ENCODE measurements at places on chromosomes 5 and 9.

DNA sequence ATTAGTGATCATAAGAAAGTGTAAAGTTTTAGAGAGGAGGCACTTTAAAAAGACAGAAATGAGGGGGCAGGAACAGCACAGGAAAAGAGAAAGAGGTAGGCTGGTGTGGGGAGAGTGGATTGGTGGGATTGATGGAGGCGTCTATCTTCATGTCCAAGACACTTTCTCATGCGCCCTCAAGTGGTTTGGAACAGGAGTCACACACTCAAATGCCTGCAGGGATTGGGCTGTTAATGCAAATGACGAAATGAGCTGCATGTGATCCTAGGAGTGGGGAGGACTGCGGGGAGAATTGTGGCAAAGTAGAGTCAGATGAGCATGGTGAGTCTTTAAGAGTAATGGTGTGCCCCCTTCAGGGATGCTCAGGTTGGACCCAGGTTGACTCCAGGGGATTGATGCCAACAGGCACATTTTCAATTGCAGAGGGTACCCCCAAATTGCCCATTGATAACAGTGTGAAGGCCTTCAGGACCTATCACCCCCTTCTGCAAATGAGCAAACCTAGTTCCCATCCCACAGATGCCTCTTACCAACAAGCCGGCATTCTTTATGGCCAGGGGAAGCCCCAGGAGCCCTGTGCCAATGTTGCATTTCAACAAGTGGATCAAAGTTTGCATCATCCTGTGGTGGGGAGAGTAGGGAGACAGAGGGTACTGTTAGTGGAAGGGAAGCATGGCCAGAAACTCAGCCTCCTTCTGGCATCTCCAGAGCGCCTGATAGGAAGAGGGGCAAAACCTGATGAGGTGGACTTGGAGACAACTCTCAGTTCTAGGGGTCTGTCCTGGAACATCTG is 5.3 kb downstream of the SLC36A3 start:
- peak; percentile 59 for DNase-seq

- no peak for DNase-seq
Observed at GRCh38 chr9:135442075-135442474, 37.5 kb upstream of the PPP1R26 start.

- no peak for DNase-seq
Observed at GRCh38 chr5:113663879-113664541, 150.5 kb downstream of the YTHDC2 start.

DNA sequence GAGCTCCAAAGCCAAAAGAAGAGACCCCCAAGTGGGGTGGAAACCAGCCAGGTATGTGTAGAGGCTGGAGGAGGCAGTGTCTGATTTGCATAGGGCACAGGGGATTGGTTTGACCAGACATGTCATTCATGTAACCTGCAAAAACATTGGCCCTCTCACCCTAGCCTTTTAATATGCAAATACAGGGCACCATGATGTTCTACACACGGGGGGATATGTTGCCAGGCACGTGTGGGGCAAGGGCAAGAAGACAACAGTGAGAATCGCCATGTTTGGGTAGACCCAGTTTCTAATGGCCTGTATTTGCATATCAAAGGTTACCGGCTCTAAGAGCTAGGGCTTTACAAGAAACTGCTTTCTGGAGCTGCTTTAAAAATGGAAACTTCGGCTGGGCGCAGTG is 208.9 kb downstream of the GOLPH3 start:
- no peak for DNase-seq

- no peak for DNase-seq
Observed at GRCh38 chr5:106818552-106818951, 852.2 kb downstream of the EFNA5 start.

DNA sequence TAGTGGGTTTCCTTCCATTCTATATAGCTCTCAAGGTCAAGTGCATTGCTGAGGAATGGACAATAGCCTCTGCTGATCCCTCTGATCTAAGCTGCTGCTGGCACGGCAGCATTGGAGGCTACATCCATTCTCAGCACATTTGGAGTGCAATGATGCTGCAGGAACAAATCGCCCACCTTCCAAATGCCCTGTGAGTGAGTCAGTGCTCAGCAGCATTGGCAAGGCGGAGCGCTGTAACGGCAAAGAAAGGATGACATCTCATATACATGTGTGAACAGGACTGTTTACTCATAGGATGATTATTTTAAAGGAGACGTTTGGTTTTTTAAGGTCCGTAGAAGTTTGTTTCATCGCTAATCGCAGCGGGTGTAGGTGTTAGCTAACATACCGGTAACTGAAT is 408.7 kb downstream of the ARHGEF28 start:
- DNase-seq, result no peak

- DNase-seq, result peak; percentile 55
Observed at GRCh38 chr9:34185778-34186551, 7.1 kb downstream of the UBAP1 start.

- DNase-seq, result peak; percentile 43
Observed at GRCh38 chr9:34363619-34364351, 12.9 kb downstream of the MYORG start.

- DNase-seq, result no peak
Observed at GRCh38 chr9:108093773-108094675, 604.5 kb upstream of the KLF4 start.

GRCh38 chr5:29051509-29051908 is 2013.1 kb upstream of the CDH9 start:
- DNase-seq, result no peak

- DNase-seq, result no peak
Observed at GRCh38 chr5:135373736-135374515, 25.1 kb downstream of the MACROH2A1 start.

DNA sequence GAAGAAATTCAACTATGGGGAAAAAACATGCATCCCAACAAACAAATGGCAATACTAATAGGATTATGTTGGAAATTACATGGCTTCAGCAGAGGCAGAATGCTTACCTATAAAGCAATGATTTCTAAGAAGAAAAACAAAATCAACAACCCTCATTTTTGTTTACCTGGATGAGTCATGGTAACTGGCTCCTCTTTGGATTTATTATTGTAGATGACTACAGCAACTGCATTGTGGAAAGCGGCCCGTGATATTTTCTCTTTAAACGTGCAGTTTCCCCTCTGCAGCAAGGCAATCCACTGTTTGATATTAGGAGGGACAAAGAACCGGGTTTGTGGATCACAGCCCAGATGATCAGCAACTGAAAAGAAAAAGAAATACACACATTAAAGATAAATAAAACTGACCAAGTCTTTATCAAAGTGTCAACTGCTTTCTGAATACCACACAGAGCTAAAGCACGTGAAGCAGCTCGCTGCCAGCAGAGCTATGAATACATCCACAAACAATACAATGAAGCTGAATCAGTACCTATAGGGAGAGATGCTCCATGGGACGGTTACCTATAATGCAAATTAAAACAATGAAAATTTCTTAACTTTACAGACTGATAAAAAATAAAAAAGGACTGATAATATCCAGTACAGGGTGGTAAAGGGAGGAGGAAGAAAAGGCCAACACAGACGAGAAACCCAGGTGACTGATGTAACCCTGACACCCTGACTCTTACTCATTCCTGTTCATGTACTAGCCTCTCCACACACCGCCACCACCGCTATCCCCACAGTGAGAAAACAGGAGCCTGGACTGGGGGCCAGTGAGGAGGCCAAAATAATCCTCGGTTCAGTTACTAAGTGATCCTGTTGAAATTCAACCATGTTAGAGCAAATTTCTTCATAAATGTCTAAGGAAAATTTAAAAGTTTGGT is 31.0 kb downstream of the RNF130 start:
- no peak for DNase-seq

DNA sequence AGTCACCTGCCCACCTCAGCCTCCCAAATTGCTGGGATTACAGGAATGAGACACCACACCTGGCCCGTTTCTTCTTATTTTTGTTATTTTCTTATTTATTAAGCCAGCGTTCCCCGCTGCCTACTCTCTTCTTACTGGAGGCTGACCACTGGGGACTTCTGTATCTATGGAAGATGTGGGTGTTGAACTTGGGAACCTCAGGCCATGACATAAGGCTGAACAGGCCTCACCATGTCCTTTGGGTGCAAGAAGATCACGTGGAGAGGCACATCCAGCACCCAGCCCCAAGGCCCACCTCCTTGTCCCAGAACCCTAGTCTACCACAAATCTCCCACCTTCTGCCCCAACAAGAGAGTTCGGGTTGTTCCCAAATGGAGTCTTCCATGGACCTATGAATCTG is 59.4 kb upstream of the NEK6 start:
- no peak for DNase-seq

DNA sequence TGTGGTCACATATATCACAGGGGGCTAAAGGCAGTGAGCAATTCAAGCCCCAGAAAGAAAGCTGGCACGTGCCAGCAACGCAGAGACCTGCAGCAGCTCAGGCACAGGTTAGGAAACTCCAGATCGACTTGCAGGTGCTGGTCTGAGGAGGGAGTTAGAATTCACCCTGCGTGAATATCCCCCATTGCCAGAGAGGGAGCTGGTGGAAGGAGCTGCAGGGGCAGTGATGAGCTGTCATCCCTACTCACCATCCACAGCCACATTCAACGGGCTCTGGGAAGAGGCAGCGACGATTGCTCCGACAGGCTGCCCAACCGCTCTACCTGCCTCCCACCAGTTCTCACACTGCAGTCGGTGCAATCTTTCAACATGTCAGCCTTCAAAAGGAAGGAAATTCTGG is 40.8 kb upstream of the CLK4 start:
- no peak for DNase-seq

DNA sequence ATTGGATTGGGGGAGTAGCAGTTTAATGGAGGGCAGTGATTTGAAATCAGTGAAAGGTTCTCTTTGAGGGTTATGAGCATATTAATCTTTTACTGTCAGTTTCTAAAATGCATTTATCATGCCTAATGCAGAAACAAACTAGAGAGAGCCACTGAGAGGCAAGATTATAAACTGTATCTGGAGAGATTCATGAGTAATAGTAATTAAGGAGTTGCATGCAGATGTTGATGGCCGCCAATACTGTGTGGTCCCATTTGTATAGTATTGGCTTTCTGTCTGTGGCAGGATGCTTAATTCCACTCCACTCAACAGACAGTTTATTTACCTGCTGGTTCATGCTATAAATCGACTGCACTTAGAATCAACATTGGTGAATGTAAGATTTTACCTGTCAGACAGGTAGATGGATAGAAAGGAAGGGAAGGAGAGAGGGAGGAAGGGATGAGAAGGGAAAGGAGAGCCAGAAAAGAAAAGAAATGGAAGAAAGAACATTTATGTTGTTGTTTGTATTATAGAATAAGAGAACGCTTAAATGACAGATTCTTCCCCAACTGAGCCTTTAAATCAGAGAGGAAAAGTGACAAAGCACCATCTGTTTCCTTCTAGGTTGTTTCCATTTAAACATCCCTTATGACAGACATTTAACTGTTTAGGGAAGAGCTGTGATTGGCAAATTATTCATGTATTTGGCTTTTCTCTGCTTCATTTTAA is 146.5 kb downstream of the PAM start:
- DNase-seq, result no peak

- DNase-seq, result no peak
Observed at GRCh38 chr5:145787001-145787400, 48.1 kb downstream of the PRELID2 start.

GRCh38 chr5:140324041-140324600 is 21.2 kb upstream of the PFDN1 start:
- no peak for DNase-seq

GRCh38 chr5:166994226-166994625 is 1297.2 kb upstream of the WWC1 start:
- no peak for DNase-seq

- DNase-seq, result no peak
Observed at GRCh38 chr5:149267241-149267973, 4.3 kb upstream of the AFAP1L1 start.

DNA sequence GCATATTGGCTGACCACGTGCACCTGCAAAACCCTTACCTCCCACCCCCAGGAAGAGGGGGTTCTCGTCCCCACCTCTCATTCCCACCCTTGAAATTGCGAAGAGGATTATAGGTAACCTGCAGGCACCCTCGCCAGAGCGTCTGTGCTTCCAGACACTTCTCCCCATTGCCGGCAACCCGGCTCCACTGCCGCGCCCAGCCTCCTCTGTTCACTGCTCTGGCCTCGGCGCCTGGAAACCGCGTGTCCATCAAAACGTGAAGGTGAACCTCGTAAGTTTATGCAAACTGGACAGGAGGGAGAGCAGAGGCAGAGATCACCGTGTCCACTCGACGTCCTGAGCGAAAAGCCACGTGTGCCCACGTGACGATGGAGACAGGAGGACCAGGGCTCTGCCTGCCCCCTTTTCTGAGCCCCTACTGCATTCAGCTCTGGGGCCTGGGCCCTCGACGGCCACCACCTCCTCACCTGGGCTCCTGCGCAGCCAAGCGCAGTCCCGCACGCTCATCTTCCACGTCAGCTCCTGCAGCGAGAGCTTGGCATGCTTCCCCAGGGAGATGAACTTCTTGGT is 1.9 kb downstream of the TERT start:
- no peak for DNase-seq

DNA sequence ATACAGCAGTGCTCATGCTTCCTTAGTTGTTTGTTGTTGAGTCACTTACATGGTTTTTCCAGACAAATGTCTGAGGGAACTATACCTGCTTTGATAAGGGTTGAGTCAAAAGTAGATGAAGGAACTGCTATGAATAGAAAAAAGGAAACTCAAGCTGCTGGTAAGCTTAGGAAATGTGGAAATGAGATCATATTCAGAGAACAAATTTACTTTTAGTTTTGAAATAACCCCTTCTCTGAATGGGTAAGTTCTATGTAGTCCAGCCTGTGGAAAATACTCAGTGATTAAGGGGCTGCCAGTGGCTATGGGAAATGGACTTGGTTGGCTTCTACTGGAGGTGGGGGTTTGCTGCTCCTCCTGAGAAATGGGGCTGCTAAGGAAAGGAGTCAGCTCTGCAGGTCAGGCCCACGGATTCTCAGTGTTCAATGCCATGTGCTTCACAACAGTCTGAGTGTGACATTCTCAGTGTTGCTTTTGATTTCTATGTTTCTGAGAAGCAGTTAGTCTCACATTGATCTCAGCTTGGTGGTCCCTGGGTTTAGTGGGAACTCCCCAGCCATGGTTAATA is 47.7 kb upstream of the GLRX start:
- peak; percentile 43 for DNase-seq

- no peak for DNase-seq
Observed at GRCh38 chr5:11164531-11165294, 403.7 kb upstream of the DAP start.

DNA sequence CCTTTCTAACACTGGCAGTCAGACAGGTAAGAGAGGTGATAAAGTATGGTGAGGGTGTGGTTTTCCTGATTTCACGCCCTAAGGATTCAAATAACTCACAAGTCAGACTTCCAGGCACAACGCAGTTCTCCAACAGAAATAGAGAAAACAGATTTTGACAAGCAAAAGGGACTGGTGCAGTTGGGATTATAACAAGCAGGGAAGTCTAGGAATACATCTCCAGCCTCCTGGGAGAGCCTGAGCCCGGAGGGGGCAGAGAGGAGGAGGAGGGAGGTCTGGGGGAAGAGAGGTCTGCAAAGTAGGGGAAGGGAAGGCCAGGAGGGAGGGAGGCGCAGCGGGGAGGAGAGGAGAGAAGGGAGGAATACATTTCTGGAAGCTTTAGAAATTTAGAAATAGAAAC is 1.6 kb downstream of the CMBL start:
- DNase-seq, result no peak

GRCh38 chr9:84823421-84824271 is 154.1 kb downstream of the NTRK2 start:
- DNase-seq, result no peak

- no peak for DNase-seq
Observed at GRCh38 chr9:92954049-92954861, 6.9 kb downstream of the FGD3 start.
